Suppressor macrophage treated with lipopolysaccharide for 4 hours (primary cell): ENCODE measurements at places on chromosomes 13 and 19.

GRCh38 chr19:14514215-14514863 lies 3.9 kb downstream of the DNAJB1 start:
- DNase-seq = no peak

- no peak for DNase-seq
Observed at GRCh38 chr19:40419066-40419612, 6.0 kb upstream of the PRX start.

DNA sequence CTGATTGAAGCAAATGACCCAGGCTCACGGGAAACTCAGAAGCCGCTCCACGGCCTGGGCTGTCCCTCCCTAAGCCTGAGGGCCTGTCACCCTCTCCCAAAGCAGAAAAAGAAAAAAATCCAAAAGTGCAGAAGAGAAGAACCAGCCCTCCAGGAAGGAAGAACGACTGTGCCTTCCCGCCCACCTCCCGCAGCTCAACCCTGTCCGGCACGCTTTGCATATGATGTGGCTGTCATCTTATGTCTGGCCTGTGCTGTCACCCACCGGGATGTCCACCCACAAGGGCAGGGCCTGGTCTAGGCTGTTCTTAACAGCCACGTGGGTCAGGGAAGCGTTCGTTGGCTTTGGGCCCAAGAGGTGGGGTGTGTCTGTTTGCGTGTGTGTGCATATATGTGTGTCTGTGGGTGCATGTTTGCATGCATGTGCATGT lies 13.7 kb downstream of the ZBTB7A start:
- DNase-seq = peak; percentile 87

- DNase-seq = peak; percentile 50
Observed at GRCh38 chr19:14031719-14032480, at the start of gene IL27RA. TSS of gene IL27RA (plus strand) at chr19:14031762. CDS start at chr19:14031873, 111 bp downstream.

GRCh38 chr19:3783660-3784584 lies 2.3 kb downstream of the MATK start:
- DNase-seq = no peak

DNA sequence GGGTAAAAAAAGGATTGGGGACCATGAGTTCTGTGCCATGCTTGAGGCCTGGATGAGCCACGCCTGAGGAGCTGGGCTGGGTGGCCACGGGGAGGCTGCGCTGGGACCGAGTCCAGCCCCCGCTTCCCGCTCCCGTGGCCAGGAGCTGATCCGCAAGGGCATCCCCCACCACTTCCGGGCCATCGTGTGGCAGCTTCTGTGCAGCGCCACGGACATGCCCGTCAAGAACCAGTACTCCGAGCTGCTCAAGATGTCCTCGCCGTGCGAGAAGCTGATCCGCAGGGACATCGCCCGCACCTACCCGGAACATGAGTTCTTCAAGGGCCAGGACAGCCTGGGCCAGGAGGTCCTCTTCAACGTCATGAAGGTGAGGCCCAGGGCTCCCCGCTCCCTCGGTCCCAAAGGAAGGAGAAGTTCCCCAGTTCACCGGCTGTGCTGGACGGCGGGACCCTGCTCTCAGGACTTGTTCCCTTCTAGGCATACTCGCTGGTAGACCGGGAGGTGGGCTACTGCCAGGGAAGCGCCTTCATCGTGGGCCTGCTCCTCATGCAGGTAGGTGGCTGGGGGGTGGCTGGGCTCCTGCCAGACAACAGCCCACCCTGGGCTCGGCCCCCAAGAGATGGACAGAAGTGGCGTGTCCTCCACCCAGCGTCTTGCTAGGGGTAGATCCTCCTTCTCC lies 18.9 kb downstream of the EVI5L start:
- no peak for DNase-seq

DNA sequence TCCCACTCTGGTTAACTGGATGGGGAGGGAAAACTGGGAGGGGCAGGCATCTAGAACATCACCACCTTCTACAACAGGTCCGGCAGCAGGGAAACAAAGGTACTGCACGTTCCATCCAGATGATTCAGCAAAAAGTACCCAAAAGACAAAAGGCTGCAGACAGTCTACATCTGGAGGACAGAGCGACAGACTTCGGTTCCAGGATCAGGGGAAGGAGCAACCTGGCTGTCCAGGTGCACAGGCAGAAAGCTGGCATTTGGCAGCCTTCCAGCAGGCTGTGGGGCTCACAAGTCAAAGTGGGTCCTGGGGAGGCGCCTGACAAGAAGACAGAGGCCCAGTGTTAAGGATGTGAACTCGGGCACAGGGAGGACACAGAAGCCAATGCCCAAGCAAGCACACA lies 202.9 kb downstream of the SUCLA2 start:
- no peak for DNase-seq

- no peak for DNase-seq
Observed at GRCh38 chr19:7418596-7418995, 69.9 kb downstream of the ARHGEF18 start.

DNA sequence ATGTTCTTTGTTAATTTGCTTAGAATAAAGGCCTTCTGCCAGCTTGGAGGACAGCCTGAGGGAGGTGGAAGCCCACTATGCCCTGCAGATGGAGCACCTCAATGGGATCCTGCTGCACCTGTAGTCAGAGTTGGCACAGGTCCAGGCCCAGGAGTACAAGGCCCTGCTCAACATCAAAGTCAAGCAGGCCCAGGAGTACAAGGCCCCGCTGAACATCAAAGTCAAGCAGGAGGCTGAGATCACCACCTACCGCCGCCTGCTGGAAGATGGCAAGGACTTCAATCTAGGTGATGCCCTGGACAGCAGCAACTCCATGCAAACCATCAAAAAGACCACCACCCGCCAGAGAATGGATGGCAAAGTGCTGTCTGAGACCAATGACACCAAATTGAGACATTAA lies 41.7 kb downstream of the ZNF85 start:
- no peak for DNase-seq

DNA sequence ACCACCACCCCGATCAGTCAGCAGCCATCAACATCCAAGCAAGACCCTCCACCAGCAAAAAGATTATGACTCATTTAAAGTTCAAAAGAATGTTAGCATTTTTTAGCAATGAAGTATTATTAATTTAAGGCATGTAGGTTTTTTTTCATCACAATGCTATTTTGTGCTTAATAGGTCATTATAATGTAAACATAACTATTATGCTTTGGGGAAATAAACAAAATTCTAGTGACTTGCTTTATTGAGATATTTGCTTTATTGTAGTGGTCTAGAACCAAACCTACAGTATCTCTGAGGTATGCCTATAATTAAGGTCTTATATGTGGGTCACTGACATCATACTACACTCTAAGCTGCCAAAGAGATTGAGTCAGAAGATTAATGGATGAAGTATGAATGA lies 20.0 kb downstream of the KLF12 start:
- DNase-seq = no peak

GRCh38 chr19:10424011-10424637 lies 3.8 kb downstream of the PDE4A start:
- peak; percentile 79 for DNase-seq

DNA sequence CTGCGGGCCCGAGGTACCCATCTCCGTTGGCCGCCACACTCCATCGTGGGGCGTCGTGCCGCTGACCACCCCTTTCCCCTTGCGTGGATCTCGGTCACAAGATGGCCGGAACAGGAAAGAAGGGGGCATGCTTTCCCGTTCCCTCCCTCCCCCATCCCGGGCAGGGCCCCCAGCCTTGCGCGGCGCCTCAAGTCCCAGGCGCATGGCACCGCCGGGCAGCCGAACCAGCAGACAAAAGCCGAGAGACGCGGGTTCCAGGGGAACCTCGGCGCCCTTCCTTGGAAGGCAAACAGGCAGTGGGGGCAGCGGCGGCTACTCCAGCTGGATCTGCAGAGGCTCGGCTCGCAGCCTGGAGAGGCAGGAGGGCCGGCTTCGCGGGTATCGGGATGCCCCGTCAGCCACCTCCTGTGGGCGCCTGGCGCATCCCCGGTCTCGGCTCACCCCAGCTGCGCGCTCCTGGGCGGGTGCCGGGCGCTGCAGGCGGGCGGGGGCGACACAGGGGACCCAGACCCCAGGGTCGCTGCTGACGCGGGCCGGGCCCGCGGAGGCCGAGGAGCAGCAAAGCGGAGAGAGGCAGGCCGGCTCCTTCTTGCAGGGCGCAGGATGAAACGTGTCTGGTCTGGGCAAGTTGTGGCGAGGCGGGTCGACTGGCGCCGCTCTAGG lies 439 bp downstream of the DZIP1 start:
- no peak for DNase-seq

DNA sequence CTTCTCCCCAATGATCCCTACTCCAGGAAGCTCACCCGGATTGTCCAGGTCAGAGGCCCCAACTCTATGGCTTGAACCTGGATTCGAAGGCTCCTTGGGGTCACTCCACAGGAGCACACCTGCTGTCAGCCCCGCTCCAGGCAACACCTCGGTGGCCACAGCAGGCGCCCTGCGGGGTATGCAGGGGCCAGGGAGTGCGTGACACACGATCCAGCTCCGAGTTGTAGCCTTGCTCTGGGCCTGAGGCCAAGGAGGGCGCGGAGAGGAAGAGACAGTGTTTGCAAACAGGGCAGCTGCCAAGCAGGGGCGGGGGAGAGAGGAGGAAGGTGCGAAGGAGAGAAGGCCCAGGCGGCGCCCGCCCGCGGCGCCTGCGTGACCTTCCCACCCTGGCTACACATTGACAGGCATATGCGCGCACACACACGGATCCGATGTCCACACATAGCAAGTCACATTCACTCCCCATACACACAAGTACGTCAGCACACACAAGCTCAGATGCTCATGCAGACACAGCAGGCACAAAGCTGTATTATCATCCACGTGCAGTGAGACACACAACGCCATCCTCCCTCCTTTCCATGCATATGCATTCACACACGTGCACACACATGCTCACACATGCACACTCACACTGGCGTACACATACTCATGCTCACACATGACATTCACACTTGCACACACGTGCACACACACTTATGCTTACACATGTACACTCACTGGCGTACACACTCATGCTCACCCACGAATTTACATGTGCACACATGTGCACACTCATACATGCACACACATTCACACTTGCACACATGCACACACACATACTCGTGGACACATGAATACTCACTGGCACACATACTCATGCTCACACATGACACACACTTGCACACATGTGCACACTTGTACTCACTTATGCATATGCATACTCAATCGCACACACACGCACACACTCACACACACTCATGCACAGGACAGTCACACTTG lies 10.4 kb downstream of the SBK2 start:
- no peak for DNase-seq

- DNase-seq = no peak
Observed at GRCh38 chr19:32751066-32751465, 31.5 kb downstream of the TDRD12 start.

- DNase-seq = peak; percentile 66
Observed at GRCh38 chr13:111153977-111154332, 38.8 kb downstream of the ARHGEF7 start.

GRCh38 chr13:110193491-110193890 lies 113.5 kb downstream of the COL4A1 start:
- no peak for DNase-seq

- peak; percentile 96 for DNase-seq
Observed at GRCh38 chr13:50123862-50124535, 108.8 kb downstream of the KCNRG start.

DNA sequence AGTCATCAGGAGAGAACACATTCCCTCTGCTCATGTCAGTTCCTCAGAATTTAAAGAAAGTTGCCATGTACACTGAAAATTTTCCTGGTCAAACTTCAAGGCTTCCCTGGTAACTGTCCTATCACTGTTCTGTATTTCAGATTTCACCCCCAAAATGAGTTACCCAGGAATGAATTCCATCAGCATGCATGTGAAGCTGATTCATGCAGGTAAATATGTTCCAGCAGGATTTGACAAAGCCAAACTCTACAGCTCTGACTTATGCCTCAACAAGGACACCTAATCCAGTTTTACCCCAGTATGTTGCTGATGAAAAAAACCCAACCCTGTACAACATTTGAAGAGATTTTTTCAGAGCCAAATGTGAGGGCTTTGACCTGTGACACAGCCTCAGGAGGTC lies 21.5 kb downstream of the LIG4 start:
- DNase-seq = no peak

DNA sequence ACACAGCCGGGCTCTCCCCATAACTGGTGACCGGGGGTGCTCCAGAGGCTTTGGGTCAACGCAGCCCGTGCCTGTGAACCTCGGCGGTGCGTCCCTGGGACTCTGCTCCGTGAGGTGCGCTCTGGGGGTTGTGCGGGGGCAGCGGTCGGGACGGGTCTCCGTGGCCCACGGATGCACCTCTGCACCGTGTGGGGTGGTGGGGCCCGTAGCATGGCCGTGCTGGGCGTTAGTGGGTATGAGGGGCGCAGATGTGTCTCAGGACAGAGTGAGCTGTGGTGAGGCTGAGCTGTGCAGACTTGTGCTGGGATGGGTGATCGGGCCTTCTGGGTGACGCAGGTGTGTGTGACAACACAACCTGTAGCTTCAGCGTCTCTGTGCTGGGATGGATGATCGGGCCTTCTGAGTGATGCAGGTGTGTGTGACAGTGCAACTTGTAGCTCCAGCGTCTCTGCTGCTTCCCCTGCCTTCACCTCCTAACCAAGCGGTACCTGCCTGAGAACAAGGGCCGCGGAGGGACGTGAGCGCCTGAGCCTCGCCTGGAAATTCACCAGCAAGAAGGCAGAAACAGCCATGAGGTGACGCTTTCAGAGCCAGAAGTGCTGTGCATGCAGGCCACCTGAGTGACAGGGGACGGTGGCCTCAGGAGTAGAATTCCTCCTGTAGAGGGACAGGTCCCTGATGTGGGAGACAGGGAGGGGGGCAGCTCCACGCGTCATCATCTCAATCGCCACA lies 599 bp downstream of the ZNF331 start:
- DNase-seq = no peak

- no peak for DNase-seq
Observed at GRCh38 chr19:35559281-35559659, 4.2 kb downstream of the ATP4A start.

GRCh38 chr19:5291588-5292193 lies 48.9 kb downstream of the PTPRS start:
- no peak for DNase-seq

DNA sequence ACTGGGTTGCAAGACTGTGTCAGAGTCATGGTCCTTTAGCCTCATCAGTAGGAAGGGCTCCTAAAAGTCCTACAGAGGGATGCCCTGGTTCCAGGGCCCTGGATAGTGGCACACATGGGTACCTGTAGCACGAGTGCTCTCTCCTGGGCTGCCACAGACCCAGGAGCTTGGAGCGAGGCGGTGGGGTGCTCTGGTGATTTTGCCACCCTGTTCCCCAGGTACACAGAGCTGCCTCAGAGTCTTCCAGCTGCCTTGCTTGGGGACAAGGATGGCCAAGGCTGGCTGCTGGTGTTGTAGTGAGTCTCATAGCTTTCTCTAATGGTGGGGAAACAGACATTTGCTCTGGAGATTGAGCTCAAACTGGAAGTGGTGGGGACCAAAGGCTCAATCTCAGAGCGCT lies 53.9 kb upstream of the OLFM4 start:
- no peak for DNase-seq

GRCh38 chr19:16628984-16629691 lies 1.1 kb upstream of the MED26 start:
- DNase-seq = no peak

GRCh38 chr19:47754206-47755064 lies 9.1 kb downstream of the NOP53 start:
- no peak for DNase-seq

- no peak for DNase-seq
Observed at GRCh38 chr13:80881942-80882445, 541.1 kb upstream of the SPRY2 start.

- DNase-seq = no peak
Observed at GRCh38 chr19:49981603-49982593, 20.9 kb upstream of the SIGLEC11 start.
